ENCODE measurements at places on chromosomes 4 and X. TPM values are rescaled to one million over a fixed set of nuclear protein-coding genes. Genes with fewer than 3 reads are reported as not detected.

The DUSP9 gene
- total RNA-seq: under 0.01 TPM

The OPRPN gene
- not detected for total RNA-seq

The ETDA gene
- total RNA-seq: not detected

The ASB9 gene
- not detected for total RNA-seq

The NPY1R gene
- under 0.01 TPM for total RNA-seq

The TASL gene
- not detected for total RNA-seq

The TMEM35A gene
- 1.5 TPM for total RNA-seq

The MAGEE1 gene
- total RNA-seq: 2.7 TPM

The COMMD8 gene
- 30.8 TPM for total RNA-seq

DNA sequence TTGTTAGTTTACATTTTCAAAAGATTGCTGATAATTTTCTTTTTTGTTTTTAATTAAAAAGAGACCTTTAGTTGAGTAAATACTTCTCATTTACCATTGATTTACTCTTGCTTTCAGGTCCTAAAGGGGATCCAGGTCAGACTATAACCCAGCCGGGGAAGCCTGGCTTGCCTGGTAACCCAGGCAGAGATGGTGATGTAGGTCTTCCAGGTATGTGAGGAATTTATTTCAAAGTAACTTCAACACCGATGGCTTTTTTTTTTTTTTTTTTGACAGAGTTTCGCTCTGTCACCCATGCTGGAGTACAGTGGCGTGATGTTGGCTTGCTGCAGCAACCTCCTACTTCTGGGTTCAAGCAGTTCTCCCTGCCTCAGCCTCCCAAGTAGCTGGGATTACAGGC is 135.1 kb downstream of the IRS4 start:
- DNase-seq: no peak

DNA sequence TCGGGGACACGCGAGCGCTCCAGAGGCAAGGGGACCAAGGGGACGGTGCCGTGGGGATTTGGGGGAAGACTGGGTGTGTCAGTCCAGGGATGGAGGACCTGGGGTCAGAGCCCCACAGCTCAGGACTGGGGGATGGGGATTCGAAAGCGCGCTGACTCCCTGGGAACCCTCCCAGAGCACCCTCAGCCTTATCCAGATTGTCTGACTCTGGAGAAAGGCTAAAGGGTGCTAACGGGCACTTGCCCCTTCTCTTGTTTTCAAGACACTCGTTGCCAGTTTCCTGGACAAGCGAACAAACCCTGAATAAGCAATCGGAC is 1.1 kb downstream of the DOCK11 start:
- no peak for DNase-seq

GRCh38 chrX:82237328-82237727 is 1035.4 kb downstream of the SH3BGRL start:
- no peak for DNase-seq

DNA sequence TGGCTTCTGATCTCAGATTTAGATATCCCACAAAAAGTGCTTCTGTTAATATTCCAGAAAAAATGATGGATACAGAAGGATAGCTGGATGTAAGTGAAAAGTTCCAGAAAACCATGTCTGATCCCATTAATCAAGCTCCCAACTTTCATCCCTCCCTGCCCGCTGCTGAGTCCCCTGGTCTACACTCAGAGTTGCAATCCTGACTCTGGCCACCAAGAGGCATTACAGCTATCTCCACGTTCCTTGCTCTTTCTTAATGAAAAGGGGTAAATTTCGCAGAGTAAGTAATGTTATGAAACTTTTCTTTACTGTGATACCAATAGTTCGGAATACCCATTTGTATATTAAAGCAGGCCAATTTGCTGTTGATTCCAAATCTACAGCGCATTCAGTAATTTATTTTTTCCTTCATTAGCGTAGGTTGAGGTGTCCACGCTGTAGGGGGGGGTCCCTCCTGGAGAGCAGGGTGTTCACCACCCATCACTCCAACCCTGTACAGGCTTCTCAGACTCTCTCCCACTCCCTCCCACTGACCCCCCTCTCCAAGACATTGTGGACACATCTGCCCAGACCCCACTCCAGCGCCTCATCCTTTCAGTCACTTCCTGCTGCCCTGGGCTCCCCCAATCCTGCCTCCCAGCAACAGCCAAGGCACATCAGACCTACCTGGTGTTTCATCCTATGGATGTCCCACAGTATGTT is 55.1 kb downstream of the RAB40A start:
- no peak for DNase-seq

- no peak for DNase-seq
These were observed 29.3 kb upstream of the DYNLT3 start for GRCh38 chrX:37876716-37877115.

GRCh38 chr4:33739884-33740632 is 2504.3 kb downstream of the ARAP2 start:
- no peak for DNase-seq

GRCh38 chr4:41427931-41428600 is 109.9 kb upstream of the LIMCH1 start:
- DNase-seq: no peak

DNA sequence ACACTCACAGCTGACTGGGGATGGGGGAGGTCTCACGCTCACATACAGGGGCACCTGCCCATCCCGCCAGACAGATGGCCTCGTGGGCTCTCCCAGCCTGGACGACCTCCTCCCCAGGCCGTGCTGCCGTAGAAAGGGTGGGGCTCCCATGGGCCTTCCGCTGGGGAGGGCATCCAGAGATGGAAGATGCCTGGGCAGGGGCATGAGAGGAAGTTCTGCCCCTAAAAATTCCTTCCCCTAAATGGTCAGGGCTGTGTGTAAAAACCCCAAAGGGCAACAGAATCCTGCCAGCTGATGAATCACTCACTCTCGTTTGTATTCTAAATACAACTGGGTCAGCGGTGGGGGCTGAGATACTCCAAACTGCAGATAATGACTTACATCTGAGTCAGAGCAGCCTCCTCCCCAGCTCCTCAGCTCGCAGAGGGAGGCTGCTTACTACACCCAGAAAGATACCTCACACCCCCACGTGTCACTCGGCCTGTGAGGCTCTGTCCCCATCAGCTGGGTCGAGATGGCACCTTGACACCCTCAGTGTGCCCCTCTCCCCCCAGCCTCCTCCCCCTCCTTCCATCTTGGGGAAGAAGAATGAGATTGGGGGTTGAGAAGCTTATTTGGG is 10.1 kb downstream of the WDR1 start:
- peak; percentile 100 for DNase-seq

DNA sequence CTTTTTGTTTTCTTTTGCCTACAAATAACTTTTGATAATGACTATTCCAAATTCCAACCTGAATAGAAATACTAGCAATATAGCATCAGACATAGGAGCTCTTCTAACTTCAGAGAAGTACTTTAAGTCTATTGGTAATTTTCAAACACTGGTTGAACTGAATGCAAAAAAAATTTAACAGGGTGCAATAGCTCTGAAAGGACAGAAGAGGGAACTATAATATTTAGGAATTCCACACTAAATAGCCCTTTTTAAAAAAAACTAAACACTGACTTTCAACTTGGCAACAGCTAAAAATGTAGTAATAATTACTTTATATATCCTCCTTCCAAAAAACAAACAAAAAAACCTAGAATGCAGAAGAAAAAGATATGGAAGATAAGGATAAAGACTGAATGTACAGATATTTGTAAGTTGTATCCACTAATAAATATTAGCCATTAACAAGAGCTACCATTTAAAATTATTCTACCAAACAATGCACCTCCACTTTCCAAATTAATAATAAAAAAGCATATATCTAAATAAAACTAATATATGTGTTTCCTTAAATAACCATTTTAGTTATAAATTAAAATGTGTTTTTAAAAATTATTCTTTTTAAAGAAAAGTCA is 81.4 kb downstream of the FBXW7 start:
- DNase-seq: peak; percentile 36

DNA sequence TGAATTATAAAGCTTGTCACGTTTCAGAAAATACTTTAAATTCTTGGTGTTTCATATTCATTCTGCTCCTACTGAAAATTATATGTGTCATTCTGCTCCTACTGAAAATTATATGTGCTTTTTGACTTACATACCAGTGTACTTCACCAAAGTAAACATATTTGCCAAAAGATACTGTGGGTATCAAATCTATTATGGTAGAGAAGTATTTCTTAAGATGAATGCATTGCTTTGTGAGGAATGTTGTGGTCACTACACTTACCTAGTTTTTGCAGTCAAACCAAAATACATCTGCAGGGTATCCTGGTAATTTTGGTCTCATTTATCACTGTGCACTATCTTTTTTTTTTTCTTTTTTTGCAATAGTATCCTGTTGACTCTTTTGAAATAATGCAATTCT is 287.7 kb upstream of the MAD2L1 start:
- DNase-seq: no peak

DNA sequence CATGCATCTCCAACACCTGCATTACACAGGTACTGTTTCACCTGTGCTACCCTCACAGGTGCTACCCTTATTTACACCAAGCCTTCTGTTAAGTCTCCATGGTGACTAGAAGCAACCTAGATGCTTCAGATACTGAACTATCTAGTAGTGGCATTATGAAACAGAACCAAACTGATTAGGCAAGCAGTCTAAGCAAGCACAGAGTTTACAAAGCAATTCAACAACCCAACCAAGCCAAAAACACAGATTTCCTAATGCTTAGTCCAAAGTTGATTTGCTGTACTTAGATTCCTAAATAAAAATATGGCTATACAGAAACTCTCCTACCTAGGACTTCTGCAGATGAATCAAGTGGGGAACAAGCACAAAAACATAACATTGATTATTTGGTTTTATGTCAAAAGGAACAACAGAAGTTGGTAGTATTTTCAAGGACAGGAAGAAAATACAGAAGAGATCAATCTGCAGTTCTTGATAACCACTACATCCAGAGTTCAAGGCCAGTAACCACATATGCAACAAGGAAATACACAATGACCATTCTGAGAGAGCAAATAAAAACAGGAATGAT is 3.2 kb downstream of the TAPT1 start:
- DNase-seq: no peak

Data from osteoblast (primary cell).